Left renal cortex interstitium (tissue), 4 donors: ENCODE measurements at places on chromosomes 2 and 18.

DNA sequence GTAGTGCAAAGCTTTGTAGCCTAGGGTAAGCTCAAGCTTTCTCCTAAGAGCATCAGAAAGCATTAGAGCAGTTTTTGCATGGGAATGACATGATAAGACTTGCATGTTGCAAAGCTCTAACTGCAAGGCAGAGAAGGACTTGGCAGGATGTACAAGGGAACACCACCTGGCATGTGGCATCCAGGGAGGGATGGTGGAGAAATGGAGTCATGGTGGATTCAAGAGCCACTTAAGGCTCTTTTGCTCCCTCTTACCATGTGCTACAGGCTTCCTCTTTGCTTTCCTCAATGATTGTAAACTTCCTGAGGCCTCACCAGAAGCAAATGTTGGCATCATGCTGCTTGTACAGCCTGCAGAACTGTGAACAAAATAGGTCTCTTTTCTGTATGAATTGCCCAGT is 266.0 kb downstream of the GLI2 start:
- no peak for DNase-seq

DNA sequence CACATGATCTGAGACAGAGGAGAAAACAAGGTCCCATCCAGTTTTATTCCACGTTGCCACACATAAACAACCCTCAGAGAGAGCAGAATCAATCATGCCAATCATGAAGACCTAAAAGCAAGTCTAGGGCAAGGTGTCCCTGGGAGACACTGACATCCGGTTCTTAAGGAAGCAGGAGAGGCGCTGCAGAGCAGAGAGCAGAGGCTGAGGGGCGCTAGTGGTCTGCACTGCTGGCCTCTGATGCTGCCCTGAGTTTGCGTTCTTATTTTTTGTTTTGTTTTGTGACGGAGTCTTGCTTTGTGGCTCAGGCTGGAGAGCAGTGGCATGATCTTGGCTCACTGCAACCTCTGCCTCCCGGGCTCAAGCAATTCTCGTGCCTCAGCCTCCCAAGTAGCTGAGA is 83.3 kb downstream of the SMIM21 start:
- no peak for DNase-seq

DNA sequence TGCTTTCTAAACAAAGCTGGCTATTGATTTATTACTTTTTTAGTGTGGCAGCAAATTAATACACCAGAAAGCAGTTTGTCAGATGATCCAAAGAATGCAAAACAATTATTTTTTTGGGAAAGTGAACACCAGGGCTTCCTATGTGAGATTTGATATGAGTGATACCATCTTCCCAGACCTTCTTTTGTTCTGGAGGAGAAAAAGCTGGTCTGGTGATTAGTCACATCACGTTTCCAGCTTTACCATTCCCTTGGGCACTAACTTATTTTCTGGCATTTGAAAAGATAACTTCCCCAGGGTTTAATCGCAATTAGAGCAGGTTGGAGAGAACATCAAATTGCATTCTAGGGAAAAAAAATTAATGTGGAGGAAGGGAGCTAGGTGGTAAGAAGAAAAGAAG is 182.9 kb upstream of the TANK start:
- no peak for DNase-seq

- DNase-seq: no peak
These were observed 181.0 kb upstream of the CHST9 start for GRCh38 chr18:27366151-27366550.

DNA sequence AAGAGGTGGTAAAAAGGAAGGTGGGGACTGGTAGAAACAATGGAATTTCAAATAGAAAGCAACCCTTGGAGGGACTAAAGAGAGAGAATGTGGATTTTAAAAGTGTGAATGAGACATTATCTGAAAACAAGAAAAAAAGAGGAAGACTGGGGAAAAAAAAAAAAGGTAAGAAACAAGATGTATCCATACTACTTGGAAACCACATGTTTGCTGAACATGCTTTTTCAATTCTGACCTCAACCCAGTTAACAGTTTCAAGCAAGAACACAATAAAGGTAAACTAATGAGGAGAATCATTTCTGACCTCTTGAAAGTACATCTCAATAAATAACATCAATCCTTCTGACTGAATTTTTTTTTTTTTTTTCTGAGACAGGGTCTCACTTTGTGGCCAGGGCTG is 2.6 kb downstream of the FARSB start:
- DNase-seq: no peak

DNA sequence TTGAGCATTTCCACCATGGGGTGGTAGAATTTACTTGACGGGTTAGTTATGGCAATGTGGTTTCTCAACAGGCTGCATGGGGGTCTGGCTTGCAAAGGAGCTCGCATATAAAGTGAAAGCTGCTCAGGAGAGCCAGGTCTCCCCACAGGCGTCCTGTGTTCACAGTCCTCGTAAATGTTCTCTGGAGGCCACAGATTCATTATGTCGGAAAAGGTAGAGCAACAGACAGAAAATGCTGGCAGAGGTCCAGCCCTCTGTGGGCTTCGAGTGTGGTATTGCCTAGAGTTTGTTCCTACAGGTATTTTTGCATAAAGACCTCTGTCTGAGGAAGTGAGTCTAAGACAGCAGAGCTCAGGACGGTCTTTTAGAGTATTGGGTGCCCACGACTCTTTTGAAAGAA is 96.4 kb downstream of the CDCA7 start:
- DNase-seq: no peak

GRCh38 chr18:46338205-46338604 is 234.0 kb downstream of the HAUS1 start:
- no peak for DNase-seq

DNA sequence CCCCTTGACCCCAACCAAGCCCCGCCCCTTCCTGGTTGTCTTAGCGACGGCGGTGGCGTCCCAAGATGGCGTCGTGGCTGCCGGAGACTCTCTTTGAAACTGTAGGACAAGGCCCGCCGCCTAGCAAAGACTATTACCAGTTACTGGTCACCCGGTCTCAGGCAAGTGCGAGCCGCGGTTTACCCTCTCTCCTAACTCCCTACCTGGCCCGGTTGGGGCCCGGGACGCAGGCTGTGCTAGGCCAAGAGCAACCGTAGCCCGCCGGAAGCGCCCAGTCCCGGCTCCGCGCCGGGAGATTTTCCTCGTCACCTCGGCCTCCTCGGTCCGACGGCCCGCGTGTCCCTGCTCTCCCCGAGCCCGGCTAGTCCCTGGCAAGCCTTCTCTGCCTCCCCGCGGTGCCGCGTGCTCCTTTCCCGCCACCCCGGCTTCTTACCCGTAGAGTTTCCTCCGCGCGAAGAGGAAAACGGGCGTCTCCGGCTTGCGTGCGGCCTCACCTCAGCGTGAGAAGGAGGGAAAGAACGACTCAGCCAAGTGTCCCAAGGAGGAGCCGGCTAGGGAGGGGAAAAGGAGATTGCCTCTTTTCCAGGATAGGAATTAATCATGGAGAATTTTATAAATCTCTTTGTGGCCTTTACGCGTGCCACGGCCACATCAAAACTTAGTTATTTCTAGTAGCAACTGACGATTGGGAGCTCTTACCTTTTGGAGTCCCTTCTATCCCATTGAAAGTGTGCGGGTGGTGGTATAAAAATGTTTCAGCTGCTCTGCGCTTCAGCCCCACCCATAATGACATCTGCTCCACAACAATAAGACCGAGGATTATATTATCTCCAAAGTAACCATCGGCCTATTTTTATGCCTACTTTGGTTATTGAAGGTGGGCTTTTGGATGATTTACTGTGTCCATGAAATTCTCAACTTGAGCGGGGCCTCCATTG is at the start of gene FBXO36:
Gene FBXO36, plus strand, starts transcription at position 55 of the 938 bp plus-strand sequence. Its CDS starts 11 bp downstream, at position 66.
- DNase-seq: no peak

- no peak for DNase-seq
These were observed 12.6 kb downstream of the FARP2 start for GRCh38 chr2:241368643-241369042.

- DNase-seq: no peak
These were observed 72.9 kb downstream of the GALNT14 start for GRCh38 chr2:31065356-31065755.

- DNase-seq: no peak
These were observed 84.6 kb downstream of the MAIP1 start for GRCh38 chr2:200039724-200040650.

GRCh38 chr2:186862869-186863709 is 14.1 kb upstream of the ZSWIM2 start:
- DNase-seq: no peak

DNA sequence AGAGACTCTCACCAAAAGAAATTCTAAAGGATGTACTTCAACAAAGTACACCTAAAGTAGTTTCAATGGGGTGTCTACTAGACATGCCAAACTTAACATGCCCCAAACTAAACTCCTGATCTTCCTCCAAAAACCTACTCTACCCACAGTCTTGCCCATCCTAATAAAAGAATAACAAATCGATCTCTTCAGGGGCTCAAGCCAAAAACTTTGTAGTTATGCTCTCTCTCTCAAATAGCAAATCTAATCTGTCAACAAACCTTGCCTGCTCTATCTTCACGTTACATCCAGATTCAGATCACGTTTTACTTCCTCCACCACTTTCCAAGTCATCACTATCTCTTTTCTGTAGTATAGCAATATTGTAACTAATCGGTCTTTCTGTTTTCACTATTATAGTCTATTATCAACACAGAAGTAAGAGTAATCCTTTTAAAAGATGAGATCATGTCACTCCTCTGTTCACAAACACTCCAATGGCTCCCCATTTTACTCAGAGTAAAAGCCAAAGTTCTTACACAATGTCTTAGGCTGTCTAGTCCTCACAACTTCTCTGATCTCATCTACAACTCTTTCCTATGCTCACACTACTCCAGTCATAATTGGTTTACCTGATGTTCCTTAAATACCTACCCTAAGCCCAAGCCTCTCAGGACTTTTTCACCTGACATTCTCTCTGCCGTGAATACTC is 79.9 kb downstream of the THADA start:
- DNase-seq: no peak

DNA sequence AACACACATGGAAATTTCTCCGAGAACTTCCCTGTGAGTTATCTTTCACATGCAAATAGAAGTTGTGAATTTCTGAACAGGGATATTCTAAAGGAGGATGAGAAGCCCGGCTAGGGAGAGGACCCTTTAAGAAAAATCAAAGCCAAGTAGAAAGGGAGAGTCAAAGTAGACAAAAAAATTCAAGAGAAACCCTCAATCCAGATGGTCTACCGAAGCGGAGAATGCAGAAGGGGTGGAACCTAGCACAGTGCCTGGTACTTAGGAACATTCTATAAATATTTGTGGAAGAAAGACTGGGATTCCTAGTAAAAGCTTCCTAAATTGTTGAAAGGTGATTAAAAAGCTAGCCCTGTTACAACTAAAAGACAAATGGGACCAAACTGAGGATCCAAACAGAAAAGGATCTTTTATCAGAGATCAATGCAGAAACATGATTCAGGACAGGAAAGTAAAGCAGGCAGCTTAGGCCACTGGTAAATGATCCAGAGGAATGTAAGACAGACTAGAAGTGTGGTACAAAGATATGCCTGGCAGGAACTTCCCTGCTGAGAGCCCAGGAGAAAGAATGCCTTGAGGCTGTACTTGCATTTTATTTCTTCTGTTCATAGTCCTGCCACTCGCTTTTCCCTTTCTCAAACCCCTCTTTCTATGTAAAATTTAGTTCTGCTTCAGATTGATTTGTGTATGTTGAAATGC is 19.5 kb upstream of the GLS start:
- no peak for DNase-seq

DNA sequence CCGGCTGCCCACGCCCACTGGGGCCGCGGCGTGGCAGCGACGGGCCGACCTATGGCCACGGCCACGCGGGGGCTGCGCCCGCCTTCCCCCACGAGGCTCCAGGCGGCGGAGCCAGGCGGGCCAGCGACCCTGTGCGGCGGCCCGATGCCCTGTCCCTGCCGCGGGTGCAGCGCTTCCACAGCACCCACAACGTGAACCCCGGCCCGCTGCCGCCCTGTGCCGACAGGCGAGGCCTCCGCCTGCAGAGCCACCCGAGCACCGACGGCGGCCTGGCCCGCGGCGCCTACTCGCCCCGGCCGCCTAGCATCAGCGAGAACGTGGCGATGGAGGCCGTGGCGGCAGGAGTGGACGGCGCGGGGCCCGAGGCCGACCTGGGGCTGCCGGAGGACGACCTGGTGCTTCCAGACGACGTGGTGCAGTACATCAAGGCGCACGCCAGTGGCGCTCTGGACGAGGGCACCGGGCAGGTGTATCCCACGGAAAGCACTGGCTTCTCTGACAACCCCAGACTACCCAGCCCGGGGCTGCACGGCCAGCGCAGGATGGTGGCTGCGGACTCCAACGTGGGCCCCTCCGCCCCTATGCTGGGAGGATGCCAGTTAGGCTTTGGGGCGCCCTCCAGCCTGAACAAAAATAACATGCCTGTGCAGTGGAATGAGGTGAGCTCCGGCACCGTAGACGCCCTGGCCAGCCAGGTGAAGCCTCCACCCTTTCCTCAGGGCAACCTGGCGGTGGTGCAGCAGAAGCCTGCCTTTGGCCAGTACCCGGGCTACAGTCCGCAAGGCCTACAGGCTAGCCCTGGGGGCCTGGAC is 253.2 kb downstream of the GLI2 start:
- DNase-seq: no peak
